ENCODE measurements at places on chromosomes 5 and 9. TPM values are rescaled to one million over a fixed set of nuclear protein-coding genes. Genes with fewer than 3 reads are reported as not detected.

The SPATA31C1 gene
- total RNA-seq = not detected

GRCh38 chr9:4141296-4141695 is 158.6 kb downstream of the GLIS3 start:
- no peaks in the 10 kb centered on the region for H3K4me1 ChIP-seq
- no peak for DNase-seq
- no peaks in the 10 kb centered on the region for H3K36me3 ChIP-seq
- no peak overlapping the region for H3K27ac ChIP-seq

DNA sequence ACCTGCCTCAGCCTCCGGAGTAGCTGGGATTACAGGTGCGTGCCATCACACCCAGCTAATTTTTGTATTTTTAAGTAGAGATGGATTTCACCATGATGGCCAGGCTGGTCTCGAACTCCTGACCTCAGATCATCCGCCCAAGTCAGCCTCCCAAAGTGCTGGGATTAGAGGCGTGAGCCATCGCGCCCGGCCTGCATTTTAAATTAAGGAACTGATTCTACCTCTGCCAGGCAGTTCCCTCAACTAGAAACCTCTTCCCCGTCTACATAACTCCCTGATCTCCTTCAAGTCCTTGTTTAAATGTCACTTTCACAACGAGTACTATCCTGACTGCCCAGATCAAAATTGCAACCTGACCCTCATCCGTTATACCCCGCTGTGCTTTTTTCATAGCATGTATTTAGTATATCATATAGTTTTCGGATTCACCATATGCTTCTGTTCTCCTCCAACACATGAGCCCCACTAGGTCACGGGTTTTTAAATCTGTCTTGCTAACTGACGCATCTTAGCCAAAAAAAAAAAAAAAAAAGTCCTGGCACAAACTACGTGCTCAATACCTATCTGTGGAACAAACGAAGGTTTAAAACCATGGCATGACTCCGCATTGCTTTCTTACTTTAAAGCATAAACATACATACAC is 858 bp upstream of the SOWAHA start:
- no peak for DNase-seq
- H3K4me3 ChIP-seq = peak overlapping the region; percentile 11
- no peak overlapping the region for H3K27ac ChIP-seq
- H3K4me1 ChIP-seq = peaks cover 9% of the 10 kb centered on the region
- H3K27me3 ChIP-seq = peaks cover 51% of the 10 kb centered on the region

The CYLC2 gene
- total RNA-seq = not detected

GRCh38 chr9:134895908-134896833 is 15.6 kb downstream of the FCN2 start:
- peaks cover 28% of the 10 kb centered on the region for H3K27me3 ChIP-seq
- DNase-seq = no peak
- H3K4me3 ChIP-seq = no peak overlapping the region
- H3K27ac ChIP-seq = no peak overlapping the region
- peaks cover 4% of the 10 kb centered on the region for H3K36me3 ChIP-seq

DNA sequence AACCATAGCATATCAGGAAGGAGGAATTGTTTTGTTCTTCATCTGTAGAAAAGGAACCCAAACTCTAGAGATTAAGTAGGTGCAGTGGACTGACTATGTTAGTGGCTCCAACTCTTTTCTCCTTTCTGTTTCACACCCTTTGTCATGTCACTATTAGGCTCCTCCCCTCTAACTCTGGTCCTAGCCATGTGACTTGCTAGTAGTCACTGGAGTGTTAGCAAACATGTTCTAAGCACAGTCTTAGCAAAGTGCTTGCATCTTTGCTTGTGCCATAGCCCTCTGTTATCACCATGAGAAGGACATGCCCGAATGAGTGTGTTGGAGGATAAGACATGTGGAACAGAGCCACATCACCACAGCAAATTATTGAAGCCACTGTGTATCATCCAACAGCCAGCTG is 55.4 kb upstream of the PPP3R2 start:
- DNase-seq = no peak
- H3K27me3 ChIP-seq = peaks cover 7% of the 10 kb centered on the region
- H3K4me1 ChIP-seq = no peaks in the 10 kb centered on the region
- H3K4me3 ChIP-seq = no peak overlapping the region
- H3K27ac ChIP-seq = no peak overlapping the region
- no peaks in the 10 kb centered on the region for H3K36me3 ChIP-seq

GRCh38 chr9:211036-211435 is 3.6 kb upstream of the DOCK8 start:
- no peak overlapping the region for H3K27ac ChIP-seq
- no peak overlapping the region for H3K4me3 ChIP-seq
- peaks cover 6% of the 10 kb centered on the region for H3K4me1 ChIP-seq
- H3K36me3 ChIP-seq = no peaks in the 10 kb centered on the region

DNA sequence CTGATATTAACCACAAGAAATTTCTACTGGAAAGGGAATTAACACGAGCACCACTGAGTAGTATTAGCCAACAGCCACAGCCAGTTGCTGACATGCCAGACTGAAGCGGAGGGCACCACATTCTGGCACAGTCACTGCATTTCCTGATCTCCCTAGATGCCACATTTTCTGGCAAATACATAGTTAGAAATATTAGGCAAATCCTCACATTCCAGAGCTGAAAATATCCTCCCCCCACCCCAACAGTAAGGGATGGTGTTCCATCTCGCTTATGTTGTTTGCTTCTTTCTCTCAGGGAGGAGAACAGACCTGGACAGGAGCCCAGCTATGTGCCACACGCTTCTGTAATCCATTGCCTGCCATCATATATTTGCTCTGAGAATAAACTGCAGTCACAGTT is 32.8 kb upstream of the MCTP1 start:
- H3K27me3 ChIP-seq = peaks cover 14% of the 10 kb centered on the region
- no peak for DNase-seq
- H3K4me3 ChIP-seq = no peak overlapping the region
- H3K36me3 ChIP-seq = no peaks in the 10 kb centered on the region
- H3K4me1 ChIP-seq = no peaks in the 10 kb centered on the region

DNA sequence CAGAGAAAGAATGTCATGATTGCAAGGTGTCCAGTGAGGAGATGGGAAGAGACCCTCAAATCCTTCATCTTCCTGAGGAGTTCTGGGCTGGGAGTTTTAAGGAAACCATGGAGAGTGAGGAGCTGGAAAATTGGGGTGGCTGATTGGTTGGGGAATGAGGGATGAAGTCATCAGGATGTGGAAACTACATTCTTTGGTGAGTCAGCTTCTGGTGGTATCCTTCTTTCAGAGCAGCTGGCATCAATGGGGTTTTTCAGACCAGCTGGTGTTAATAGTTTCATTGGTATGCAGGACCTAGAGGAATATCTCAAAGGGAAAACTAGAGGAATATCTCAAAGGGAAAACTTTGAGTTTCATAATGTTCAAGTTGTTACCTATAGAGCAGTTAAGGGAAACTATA is 45.2 kb downstream of the RNF180 start:
- H3K27me3 ChIP-seq = no peaks in the 10 kb centered on the region
- H3K4me3 ChIP-seq = no peak overlapping the region
- DNase-seq = no peak
- H3K36me3 ChIP-seq = no peaks in the 10 kb centered on the region
- no peaks in the 10 kb centered on the region for H3K4me1 ChIP-seq

The ENTPD8 gene
- total RNA-seq = not detected

- no peak overlapping the region for H3K27ac ChIP-seq
- no peaks in the 10 kb centered on the region for H3K4me1 ChIP-seq
- H3K36me3 ChIP-seq = no peaks in the 10 kb centered on the region
- no peak overlapping the region for H3K4me3 ChIP-seq
- no peak for DNase-seq
Observed at GRCh38 chr5:77398896-77399295, 93.2 kb downstream of the WDR41 start.

The ARPC5L gene
- total RNA-seq = 218 TPM
